Pericardium fibroblast (primary cell): ENCODE measurements at places on chromosomes 2 and 18. TPM values are rescaled to one million over a fixed set of nuclear protein-coding genes. Genes with fewer than 3 reads are reported as not detected.

The CYP1B1 gene
- 22.1 and 134 TPM in 2 replicates for total RNA-seq

The GREB1L gene
- total RNA-seq, result 1.3 and 11.2 TPM in 2 replicates

The DAPL1 gene
- total RNA-seq, result not detected in 2 replicates

The PLA2R1 gene
- total RNA-seq, result 3.1 and 15.4 TPM in 2 replicates

The SP9 gene
- not detected in 2 replicates for total RNA-seq
